ENCODE measurements at places on chromosomes 3 and 15. TPM values are rescaled to one million over a fixed set of nuclear protein-coding genes. Genes with fewer than 3 reads are reported as not detected.

Gene BMF
- polyA plus RNA-seq = 34.9 TPM

Gene ANKRD34C
- 0.01 TPM for polyA plus RNA-seq

DNA sequence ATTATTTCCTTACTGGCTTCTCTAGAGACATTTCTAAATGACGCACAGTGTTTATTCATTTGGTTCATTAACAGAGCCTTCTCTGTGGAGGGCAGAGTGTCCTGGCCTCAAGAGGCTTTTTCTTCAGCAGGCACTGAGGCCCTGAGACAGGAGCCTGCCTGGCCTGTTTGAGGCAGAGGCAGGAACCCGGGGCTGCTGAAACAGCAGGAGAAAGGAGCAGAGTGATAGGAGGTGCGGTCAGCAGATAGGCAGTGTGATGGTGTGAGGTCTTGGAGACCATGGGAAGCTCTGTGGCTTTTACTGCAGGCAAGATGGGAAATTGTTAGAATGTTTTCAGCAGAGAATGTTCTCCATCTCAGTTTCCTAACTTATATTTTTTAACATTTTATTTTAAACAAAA is 358.2 kb downstream of the FEZF2 start:
- DNase-seq = no peak

GRCh38 chr15:59283717-59284391 is 77.2 kb downstream of the LDHAL6B start:
- DNase-seq = no peak

- no peak for DNase-seq
These were observed 482.3 kb upstream of the NECTIN3 start for GRCh38 chr3:110589341-110589740.

Gene TMEM207
- 17.7 TPM for polyA plus RNA-seq

DNA sequence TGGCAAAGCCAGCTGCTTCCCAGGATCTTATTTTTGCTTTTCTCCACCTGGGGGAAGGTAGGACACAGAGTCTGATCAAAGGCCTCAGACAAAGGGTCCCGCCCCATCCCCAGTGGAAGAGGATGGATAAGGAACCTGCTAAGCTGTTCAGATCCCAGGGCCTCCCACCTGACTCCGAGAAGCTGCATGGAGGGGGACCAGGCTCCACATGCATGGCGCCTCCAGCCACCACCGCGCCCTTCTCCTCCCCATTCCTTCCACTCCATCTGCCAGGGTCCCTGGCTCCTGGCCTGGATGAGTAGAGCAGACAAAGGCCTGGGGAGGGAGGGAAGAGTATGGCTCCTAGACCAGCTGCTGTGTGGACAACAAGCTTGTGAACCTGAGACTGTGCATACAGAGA is 20.0 kb upstream of the CRABP1 start:
- DNase-seq = no peak

DNA sequence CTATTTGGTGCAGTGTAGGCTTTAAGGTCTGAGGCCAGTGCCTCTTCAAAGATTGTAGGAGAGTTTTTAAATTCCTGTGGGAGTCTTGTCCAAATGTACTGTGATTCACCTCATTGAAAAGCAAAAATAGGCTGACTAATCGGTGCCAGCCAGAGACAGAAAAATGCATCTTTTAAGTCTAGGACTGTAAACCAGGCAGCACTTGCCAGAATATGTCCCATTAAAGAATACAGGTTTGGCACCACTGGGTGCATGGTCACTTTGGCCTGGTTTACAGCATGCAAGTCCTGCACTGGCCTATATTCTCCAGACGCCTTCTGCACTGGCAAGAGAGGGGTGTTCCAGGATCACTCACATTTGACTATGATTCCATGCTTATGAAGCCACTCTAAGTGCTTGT is 20.3 kb upstream of the NOX5 start:
- no peak for DNase-seq

Gene C3orf33
- 12.6 TPM for polyA plus RNA-seq

Gene PDZRN3
- polyA plus RNA-seq = 38.0 TPM

- DNase-seq = no peak
These were observed 91.4 kb upstream of the MEX3B start for GRCh38 chr15:82137261-82137660.

Gene TIMP4
- polyA plus RNA-seq = 1.4 TPM

Gene ROPN1B
- polyA plus RNA-seq = 1.1 TPM

DNA sequence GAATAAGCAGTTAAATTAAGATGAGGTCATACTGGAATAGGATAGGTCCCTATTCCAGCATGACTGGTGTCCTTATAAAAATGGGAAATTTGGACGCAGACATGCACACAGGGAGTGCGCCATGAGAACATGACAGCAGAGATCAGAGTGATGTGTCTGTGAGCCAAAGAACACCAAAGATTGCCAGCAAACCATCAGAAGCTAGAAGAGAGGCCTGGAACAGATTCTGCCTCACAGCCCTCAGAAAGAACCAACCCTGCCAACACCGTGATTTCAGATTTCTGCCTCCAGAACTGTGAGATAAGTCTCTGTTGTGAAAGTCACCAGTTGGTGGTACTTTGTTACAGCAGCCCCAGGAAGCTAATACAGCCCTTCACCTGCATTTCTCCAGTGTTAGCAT is 34.7 kb downstream of the EPHB1 start:
- DNase-seq = no peak

- DNase-seq = no peak
These were observed 24.5 kb downstream of the HHLA2 start for GRCh38 chr3:108320746-108321350.

GRCh38 chr3:197289726-197290125 is 8.7 kb downstream of the DLG1 start:
- no peak for DNase-seq

Gene SLC24A5
- 0.64 TPM for polyA plus RNA-seq

All from renal cortex interstitium (tissue), 15 donors.